Naive thymus-derived CD4-positive, alpha-beta T cell (primary cell): ENCODE measurements at places on chromosomes 2 and 18.

DNA sequence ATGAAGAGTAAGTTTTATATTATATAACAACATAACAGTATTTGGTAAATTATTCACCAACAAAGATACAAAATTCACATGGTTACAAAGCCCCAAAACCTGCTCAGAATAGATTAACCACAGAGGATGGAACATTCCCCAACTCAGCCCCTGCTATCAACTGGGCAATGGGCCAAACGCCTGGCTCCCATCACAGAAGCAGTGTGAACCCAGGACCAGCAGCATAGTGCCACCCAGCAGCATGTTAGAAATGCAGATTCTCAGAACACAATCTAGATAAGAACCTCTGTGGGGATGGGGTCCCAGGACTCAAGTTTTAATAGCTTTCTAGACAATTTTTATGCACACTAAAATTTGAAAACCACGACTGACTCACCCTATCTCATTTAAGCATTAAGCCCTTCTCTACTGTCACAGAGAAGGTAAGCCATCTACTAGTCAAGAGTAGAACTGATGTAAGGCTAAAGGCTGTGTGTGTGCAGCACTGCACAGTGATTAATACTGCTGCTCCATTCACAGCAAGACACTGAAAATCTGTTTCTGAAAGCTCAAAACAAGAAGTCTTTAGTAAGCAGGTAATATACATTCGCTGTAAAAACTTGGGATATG lies 15.2 kb downstream of the AFG3L2 start:
- no peak for DNase-seq

DNA sequence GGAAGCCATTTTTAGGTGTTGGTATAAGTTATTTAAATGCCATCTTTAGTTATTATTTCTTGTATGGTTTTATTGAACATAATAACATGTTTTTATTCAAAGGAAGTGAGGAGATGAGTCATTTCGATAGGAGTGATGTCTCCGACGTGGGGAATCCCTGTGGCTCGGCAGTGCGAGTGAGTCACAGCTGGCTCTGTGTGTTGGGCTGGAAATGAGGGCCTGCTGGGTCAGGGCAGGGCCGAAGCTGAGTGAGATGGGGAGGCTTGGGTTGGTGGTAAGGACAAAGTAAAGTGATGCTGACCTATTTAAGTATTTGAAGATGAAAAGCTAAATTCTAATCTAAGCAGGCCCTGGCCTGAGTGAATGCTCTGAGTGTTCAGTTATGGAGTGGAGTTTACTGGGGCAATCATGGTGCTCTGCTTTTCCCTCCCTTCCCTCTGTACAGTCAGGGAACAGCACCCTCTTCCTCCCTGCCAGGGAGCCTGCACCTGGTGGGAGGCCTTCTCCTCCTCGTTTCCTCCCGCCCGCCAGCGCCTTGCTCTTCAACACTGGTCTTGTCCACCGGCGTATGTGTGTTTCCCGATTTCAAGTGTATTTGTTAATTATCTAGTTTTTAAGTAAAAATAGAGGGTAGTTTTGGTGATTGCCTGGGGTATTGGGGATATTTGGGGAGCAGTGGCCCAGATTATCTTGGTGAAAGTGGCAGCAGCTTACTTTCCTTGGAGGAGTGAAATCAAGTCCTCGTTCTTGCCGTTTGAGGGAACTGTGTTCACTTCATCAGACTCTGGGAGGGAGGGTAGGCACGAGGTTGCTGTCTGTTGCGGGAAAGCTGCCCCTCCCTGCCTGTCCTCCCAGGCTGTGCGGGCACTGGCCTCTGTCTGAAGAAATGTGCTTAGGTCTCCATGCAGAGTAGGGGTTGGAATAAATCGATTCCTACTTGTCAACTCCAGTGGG lies 157.0 kb downstream of the LDLRAD4 start:
- DNase-seq: peak; percentile 81

DNA sequence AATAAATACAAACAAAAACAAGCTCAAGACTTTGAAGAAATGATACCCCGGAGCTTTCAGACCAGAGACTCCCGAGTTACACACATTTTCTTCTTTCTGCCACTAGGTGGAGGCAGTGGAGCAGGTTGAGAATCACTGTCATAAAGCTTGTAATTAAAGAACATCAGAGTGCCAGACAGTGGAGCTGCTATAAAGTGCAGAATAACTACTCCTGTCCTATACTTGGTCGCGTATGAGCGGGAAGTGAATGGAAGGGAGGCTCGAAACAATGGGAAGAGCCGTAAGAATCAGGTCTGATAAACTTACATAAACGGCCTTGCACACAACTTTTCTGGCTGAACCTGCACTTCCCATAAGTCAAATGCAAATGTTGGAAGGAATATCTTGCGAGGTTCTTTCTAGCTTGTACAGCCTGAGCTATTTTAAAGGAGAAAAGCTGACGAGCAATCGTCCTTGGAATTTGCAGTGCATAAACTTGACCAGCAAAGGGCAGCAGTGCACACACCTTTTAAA lies 189.0 kb downstream of the RPIA start:
- peak; percentile 54 for DNase-seq

GRCh38 chr18:43571078-43571689 lies 293.9 kb upstream of the SYT4 start:
- DNase-seq: no peak

- DNase-seq: no peak
Observed at GRCh38 chr2:83386549-83386948, 1072.5 kb downstream of the SUCLG1 start.

DNA sequence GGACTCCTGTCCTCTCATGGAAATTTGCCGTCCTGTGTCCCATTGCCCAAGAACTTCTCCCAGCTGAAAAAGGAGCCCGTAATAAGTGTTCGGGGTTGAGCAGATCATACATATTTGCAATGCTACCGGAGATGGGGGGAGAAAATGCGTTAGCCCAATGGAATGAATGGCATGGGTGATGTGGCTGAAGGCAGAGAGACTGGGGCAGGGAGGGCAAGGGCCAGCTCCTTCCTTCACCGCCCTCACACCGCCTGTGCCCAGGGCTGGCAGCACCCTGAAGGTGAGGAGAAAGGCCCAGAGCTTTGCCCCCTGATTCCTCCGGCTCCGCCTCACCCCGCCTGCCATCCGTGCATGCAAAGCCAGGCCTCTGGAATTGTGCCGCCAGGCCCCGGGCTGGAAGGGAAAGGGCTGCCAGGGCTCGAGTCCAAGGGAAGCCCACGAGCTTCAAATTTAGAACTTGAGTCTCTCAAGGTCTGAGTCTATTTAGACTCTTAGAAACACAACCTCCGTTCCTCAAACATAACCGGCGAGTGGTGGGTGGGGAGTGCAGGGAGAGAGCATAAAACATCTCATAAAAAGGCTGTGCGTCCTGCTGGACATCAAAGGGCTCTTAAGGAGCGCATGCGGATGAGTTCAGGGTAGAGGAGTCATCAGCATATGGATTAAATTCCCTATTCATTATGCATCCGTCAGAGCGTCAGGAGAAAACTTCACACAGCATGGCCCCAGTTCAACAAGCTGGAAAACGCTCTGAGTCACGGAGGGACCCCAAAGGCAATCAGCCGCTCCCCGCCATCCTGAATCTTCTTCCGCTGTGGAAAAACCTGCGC lies 121.7 kb upstream of the GLI2 start:
- no peak for DNase-seq

DNA sequence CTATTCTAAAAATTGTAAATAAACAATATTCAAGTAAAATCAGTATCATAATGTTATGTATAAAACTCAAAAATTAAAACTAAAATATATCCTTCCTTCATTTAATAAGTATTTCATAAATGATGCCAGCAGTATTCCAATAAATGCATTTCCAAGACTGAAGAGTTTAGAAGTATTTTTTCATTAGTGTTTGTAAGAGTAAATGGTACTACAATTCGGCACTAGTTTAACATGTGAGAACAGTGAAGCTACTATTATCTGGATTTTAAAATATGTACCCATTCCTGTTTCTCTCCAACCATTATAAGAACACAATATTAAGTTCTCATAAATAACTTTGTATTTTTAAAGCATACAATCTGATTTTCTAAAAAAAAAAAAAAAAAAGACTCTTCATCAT lies 3.3 kb downstream of the BAZ2B start:
- DNase-seq: no peak

DNA sequence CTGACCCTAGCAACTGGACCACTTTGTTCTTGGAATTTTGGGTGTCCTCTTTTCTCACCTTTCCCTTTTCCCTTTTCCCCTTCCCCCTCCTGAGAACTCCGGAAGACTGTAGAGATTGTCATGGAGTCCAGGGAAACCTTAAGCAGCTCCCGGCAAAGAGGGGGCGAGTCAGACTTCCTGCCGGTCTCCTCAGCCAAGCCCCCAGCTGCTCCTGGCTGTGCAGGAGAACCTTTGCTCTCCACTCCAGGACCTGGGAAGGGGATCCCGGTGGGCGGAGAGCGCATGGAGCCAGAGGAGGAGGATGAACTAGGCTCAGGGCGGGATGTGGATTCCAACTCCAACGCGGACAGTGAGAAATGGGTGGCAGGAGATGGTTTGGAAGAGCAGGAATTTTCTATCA lies 20.5 kb downstream of the SETBP1 start:
- DNase-seq: no peak
